Bronchial epithelial cell (primary cell): ENCODE measurements at places on chromosomes 1 and 21.
A peak's percentile ranks its signal among the peaks of the same experiment; 100 is the strongest.

- no peak for DNase-seq
These were observed 23.6 kb upstream of the MARK1 start for GRCh38 chr1:220504329-220504728.

- DNase-seq, result no peak
These were observed 134.3 kb upstream of the ZBTB40 start for GRCh38 chr1:22317231-22317919.

DNA sequence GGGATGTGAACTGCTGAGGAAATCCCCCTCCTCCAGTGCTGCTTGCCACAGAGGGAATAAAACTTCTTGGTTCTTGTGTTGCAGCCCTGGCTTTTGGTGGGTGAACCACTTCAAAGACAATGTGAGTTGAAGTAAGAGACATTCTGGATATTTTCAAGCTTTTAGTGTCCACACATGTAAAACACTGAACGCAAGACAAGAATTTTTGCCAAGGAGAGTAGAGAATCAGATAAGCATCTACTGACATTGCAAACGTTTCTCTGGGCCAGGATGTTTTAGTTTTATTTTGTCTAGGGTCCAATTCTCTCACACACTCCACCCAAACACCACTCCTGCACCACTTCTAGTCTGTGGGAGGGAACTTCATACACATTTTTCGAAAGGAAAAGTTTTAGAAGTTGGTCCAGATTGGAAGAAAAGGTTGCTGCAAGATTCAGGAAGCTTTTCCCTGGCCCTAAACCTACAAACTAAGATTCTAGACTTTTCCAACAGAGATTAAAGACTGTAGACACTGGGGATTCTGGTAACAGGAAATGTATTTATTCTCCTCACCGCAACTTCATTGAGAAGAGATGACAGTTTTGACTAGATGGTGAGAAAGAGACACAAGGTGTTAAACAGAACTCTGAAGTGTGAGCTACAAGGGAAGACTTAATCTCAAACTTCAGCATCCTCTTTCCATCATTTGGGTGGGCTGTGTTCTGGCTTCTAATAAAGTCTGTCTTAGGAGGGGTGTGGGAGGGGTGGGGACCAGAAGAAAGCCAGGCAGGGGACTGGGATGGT is 16.1 kb downstream of the FASLG start:
- no peak for DNase-seq

- DNase-seq, result no peak
These were observed 114.7 kb downstream of the PAPPA2 start for GRCh38 chr1:176577646-176578197.

- no peak for DNase-seq
These were observed 467.2 kb downstream of the TTLL7 start for GRCh38 chr1:83531521-83532309.

- DNase-seq, result no peak
These were observed 653 bp downstream of the FNDC10 start for GRCh38 chr1:1599030-1599934.

DNA sequence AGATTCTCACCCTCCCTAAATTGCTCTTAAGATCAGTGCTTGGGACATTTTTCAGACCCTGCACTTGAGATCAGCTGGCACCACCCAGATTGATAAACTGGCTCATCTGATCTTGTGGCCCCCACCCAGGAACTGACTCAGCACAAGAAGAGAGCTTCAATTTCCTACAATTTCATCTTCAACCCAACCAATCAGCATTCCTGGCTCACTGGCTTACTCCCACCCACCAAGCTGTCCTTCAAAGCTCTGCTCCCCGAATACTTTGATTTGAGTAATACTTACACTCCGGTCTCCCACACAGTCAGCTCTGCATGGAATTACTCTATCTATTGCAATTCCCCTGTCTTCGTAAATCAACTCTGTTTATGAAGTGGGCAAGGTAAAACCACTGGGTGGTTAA is 461.9 kb upstream of the RGS18 start:
- DNase-seq, result no peak

DNA sequence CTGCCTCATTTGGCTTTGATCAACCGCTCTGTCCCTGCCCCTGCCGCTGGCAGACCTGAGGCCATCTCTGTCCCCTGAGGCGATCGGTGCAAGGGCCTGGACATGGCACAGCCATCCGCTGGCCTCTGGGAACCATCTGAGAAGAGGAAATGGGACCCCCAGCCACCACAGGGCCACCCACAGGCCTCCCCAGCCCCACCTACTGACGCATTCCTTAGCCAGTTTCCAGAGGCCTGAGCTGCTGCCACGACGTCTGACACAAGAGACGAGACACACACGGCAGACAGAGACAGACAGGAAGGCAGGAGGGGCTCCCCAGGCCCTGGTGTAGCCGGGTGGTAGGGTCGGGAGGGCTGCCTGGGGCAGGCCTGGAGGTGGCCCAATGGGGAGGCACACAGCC is 37.3 kb upstream of the EDN2 start:
- DNase-seq, result no peak

DNA sequence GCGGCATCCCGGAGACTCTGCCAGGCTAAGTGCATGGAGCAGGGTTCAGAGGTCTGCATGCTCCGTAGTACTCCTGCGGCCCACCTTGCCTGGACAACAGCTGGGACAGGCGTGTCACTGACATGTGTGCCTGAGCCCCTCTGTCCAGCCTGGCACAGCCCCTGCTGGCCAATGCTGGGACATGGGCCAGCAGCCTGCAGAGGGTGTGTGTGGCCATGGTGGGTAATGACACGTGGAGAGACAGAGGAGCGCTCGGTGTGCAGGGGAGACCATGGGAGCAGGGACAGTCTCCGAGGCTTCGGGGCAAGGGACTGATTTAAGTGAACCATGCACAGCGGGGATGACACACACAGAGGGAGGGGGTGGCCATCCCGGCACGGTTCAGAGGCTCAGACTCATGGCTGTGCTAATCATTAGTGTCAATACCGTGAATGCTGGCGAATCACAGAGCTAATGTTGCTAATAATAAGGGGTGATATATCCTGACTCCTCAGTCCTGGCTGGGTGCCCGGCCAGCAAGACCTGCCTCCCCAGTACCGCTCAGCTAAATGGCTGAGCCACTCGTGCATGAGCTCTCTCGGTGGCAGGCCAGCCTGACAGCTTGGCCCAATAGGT is 41.5 kb downstream of the IGSF21 start:
- DNase-seq, result peak; percentile 17

DNA sequence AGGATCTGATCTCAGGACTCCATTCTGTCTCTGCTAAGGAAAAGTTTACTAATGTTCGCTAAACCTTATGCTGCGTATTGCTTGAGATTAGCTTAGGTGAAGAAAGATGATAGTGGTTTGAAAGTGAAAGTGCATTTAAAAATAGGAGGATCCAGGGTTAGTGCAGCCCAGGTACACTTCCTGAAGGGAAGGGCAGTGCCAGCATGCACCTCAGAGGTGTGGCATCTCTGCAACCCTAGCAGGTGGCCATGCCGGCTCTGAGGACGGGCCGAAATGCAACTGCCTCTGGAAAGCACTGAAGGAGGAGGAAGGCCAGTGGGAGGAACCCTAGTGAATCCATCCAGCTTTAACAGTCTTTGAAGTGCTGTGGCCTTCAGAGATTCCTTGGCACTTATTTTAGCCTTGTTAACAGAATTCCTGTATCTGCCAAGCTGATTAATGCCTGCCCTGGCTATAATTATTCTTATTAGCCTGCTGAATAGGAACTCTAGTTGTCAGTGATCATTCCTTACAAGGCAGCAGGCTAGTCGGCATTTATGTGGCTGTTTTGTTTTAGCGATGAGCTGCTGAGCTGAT is 5.5 kb downstream of the PTGFRN start:
- DNase-seq, result no peak

DNA sequence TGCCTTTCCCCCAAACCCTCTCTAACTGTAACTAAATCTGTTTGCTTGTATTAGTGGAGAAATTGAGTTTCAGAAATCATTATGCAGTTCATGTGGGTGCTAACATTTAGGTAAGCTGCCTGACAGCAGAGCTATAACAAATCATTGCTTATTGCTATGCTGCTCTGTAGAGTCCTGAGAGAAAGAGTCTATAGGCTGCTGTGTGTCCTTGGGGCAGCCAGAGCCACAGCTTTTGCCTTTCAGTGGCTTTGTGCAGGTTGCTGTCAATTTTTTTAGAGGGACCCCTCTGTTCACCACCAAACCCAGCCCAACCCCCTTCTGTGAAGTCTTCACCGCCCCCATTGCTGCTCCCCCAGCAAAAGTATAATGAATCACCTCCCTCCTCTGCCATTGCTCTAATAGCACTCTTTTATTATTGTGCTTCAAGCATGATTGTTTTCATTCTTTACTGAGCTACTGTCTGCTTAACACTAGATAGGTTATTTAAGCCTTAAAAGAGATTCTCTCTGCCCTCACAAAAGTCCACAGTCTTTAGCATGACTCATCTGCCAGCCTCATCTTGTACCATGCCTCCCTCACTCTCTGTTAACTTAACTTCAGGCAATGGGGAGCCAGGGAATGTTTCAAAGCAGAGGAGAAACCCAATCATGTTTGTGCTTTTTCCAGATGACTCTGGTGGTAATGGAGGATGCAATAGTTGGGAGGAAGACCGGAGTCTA is 38.6 kb downstream of the DIRAS3 start:
- peak; percentile 49 for DNase-seq
